Activated CD4-positive, alpha-beta T cell treated with anti-CD3 and anti-CD28 coated beads, Interleukin-2, amount 50 U/mL, for 4 hours (primary cell): ENCODE measurements at places on chromosomes 1 and 21.

- DNase-seq = no peak
Observed at GRCh38 chr1:75265792-75266191, 131.6 kb downstream of the LHX8 start.

- no peak for DNase-seq
Observed at GRCh38 chr1:58082596-58082995, 463.9 kb downstream of the OMA1 start.

- DNase-seq = peak; percentile 92
Observed at GRCh38 chr1:183470147-183470960, 1.9 kb upstream of the SMG7 start.

- DNase-seq = no peak
Observed at GRCh38 chr1:102757363-102757762, 351.0 kb downstream of the COL11A1 start.

DNA sequence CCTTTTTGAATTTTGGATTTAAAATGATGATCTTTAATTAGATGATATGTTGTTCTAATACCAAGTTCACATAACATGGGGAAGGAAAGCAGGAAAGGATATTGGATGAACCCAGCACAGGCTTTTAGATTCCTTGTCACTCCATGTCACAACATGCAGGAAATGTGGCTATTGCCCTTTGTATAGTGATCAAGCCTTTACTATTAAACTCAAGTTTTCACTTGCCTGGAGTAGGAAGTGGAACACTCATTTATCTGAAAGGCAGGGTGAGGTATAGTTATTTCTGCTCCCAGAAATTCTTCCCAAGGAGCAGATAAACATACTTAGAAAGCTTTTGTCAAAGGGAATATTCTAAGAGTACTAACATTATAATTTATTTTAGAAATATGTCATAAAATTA is 37.2 kb upstream of the BCAS2 start:
- no peak for DNase-seq

- DNase-seq = no peak
Observed at GRCh38 chr1:191609305-191609704, 549.0 kb upstream of the RGS18 start.

DNA sequence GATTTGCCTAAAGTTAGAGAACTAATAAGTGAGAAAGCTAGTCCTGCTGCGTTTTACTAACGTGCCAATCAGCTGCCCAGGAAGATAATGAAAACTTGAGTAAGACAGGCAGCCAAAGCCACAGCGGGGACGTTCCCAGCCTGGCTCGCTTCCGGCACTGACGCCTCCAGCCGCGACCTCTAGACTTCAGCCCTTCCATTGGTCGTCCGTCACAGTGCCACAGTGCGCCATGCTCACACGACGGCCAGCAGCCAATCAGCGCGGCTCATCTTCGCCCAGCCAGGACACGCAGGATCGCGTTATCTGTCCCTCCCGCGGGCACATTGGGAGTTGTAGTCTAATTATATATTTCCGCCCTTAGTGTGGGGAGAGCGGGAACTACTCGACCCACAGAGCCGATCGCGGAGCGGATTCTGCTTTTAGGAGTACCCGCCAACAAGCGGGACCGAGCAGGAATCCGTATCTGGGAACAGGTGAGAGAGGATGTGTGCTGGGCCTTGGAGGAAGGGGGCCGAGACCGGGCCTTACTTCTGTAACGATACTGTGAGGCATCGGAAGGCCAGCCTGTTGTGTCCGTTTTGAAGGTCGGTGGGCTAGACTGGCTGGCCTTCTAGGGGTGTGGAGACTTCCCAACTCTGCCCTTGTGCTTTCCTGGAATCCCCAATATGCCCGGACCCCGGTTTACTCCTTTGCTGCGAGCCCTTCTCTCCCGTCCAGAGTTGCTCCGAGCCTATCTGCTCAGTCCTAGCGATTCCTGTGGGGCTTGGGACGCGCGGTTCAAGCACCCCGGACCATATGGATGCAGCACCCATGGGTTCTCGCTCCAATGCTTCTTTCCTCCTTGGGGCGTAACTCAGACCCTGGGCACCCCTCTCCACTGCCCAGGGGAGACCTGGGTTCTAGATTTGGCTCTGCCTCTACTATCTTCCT is at the start of gene FDPS:
Gene FDPS, plus strand, starts transcription at position 374 of the 930 bp plus-strand sequence. CDS start 924 bp downstream, outside the sequence.
- peak; percentile 97 for DNase-seq

GRCh38 chr1:190551638-190552037 is 74.0 kb upstream of the BRINP3 start:
- DNase-seq = no peak

DNA sequence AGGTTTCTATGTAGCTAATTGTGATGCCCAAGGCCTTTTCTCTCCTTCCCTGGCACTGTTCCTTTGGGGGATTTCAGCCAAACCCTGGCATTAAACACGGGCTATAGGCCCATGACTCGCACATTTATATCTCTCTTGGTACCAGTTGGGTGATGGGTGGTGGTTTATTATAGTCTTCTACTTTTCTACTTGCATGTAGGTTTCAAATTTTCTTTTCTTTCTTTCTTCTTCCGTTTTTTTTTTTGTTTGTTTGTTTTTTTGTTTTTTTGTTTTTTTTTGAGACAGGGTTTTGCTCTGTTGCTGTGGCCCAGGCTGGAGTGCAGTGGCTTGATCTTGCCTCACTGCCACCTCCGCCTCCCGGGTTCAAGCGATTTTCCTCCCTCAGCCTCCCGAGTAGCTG is 1.1 kb downstream of the IL10RB start:
- no peak for DNase-seq

GRCh38 chr1:234729561-234730474 is 119.8 kb upstream of the IRF2BP2 start:
- no peak for DNase-seq

GRCh38 chr1:175152006-175152652 is 40.4 kb downstream of the KIAA0040 start:
- DNase-seq = peak; percentile 62

DNA sequence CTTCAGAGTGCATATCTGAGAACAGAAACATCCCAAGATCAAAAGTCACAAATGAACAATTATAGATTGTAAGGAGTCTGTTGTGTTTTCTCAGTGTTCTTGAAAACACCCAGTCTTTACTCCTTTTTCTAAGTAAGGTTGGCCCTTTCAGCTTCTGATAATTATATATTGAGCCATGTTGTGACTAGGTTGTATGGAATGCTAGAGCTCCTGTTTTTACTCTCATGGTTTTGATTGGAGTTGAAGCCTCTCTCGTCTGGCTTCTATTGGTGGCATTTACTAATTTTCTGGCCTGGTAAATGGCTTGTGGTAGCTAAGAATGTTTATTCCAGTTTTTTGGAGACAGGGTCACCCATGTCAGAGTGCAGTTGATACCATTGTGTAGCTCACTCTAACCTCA is 84.7 kb downstream of the NDUFS5 start:
- DNase-seq = no peak

- no peak for DNase-seq
Observed at GRCh38 chr1:6267686-6268322, 6.9 kb upstream of the GPR153 start.

GRCh38 chr1:163912170-163912884 is 590.6 kb downstream of the NUF2 start:
- DNase-seq = no peak

DNA sequence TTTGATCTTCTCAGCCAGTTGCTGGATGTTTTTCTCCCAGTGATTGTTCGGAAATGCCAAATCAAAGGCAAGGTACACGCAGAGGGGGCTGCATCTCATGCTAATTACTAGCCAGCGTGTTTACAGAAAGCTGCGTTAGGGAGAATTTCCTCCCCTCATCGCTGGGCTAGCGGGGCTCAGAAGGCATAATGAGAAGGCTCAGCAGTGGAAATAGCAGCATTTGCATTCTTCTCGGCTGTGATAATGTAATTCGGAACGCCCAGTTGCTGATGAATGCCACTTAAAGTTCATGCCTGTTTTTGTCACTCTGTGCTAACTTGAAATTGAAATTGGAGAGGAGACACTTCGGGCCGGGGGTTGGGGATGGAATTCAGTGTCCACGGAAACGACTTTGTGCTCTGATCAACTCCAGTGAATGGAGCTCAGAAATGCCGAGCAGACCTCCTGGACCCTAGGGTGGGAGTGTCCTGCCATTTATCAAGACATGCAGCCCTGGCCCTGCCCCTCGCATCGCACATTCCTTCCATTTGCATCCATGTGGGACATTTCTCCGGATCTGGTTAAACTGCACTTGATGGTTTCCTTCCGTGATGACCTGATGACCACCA is 313.4 kb upstream of the C1orf174 start:
- DNase-seq = no peak

GRCh38 chr1:168220470-168220871 is 5.3 kb upstream of the SFT2D2 start:
- no peak for DNase-seq

DNA sequence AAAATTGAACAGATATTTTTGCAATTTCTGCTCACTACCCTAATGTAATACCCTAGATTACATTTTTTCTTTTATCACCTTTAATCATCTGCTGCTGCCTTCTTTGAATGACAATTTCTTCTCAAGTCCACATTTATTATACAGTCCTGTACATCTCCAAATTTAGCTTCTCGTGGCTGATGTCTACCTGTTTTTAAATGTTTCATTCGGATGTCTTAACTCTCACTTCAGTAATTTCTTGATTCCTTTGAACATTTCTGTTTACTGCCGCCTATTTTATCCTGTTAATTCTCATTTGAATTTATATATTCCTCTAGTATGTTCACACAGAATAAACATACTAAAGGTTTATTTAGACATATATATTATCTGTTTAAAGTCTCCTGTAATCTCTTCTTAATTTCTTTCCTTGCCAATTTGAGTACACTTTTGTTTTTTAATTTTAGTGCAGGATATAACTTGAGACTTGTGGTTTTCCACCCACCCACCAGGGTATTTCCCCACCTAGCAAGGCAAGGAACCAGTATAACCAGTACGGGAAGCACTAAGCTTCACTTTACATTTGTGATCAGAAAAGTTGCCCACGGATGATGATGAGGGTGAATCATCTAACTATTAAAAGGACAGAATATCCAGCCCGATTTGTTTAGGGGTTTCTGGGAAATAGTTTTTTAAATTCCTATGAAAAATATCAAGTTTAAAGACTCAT is 12.7 kb downstream of the INSL5 start:
- DNase-seq = peak; percentile 53

GRCh38 chr1:27725374-27726172 is at the start of gene FAM76A:
TSS of gene FAM76A (plus strand) at chr1:27725961. CDS start at chr1:27726081, 120 bp downstream.
- peak; percentile 99 for DNase-seq

GRCh38 chr21:17758683-17759082 is 60.5 kb downstream of the C21orf91 start:
- DNase-seq = no peak

GRCh38 chr1:103109311-103109920 is 1.1 kb upstream of the COL11A1 start:
- no peak for DNase-seq

DNA sequence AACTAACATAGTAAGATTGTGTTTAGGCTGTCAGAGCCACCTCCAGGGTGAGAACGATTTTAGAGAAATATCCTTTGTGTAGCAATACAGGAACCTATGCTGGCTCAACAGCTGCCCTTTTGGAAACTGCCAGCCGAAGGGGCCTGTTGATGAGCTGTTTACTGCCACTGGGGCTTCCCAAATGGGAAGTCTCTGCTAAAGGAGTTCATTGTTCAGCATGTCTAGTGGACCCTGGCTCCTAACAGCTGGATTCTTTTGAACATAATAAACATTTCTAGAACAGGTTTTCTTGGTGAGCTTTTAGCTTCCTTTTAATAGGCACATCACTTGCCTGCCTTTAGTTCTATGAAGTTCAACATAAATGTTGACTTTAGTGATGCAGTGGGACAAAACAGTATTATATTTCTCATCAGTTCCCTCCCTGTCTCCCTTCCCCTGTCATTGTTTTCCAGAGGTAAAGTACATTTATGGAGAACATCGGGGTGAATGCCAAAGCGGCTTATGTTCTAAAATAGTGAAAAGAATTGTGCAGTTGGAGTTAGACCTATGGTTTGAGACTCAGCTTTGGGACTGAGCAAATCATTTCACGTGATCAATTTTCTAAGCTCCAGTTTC is 57.4 kb downstream of the UCK2 start:
- no peak for DNase-seq

GRCh38 chr1:170863621-170864020 is 71.7 kb upstream of the MROH9 start:
- DNase-seq = no peak

DNA sequence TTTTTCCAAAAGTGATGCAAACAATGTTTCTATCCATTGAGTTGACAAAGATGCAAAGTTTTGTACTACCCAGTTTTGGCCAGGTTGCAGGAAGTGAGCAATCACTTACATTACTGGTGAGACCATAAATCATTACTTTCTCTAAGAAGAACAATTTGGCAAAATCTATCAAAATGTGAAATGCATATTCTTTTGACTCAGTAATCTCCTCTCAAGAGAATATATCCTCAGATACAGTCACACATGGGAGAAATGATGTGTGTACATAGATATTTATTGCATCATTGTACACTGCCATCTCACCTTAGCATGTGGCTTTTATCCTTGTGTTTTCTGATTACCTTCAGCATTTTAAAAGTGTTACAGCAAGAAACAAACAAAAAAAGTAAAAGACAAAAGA is 52.4 kb upstream of the FMO3 start:
- no peak for DNase-seq

- no peak for DNase-seq
Observed at GRCh38 chr1:27413004-27413403, 20.6 kb downstream of the GPR3 start.

- DNase-seq = no peak
Observed at GRCh38 chr1:243346016-243346415, 90.2 kb downstream of the SDCCAG8 start.

- DNase-seq = peak; percentile 9
Observed at GRCh38 chr1:62687421-62687902, 724 bp downstream of the DOCK7 start.

DNA sequence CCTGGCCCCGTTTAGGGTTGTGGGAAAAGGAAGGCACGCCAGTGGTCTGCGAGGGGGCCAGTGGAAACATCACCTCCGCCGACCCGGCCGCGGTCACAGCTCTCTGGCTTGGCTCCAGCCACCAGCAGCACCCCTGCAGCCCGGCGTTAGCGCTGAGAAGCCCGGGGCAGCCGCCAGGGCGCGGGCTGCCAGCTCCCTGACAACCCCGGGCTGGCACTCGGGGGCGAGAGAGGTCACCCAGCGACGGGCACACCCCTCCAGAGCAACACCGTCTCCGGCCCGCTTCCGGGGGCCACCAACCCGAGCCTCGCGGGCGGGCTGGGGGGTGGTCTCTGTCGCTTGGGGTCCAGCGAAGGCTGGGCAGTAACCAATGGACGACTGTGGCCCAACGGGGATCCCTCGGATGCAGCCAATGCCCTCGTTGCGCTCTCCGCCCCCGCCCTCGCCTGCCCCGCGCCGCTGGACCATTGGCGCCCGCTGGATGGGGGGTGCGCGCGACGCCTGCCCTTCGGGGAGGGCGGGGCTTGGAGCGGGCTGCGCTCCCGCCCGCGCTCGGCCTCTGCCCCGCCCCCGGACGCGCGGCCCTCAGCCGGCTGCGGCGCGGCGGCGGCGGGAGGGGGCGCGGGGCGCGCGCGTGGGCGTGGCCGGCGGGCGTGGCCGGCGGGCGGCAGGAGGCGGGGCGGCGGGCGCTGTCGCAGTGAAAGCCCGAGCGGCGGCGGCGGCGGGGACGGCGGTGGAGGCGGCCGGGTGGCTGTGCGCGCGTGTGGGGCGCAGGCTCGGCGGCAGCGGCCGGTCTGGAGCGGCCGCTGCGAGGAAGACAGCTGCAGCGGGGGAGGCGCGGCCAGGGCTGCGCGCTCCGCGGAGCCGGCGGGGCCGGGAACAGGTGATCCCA is at the start of gene MAN1C1:
Gene MAN1C1, plus strand, starts transcription at position 697 of the 892 bp plus-strand sequence. CDS start 1,007 bp downstream, outside the sequence.
- DNase-seq = peak; percentile 70
